Renal pelvis (tissue), 12 donors: ENCODE measurements at places on chromosomes 2 and 18. TPM values are rescaled to one million over a fixed set of nuclear protein-coding genes. Genes with fewer than 3 reads are reported as not detected.

Gene KYNU
- 6.2 TPM for polyA plus RNA-seq

Gene SMYD5
- 38.1 TPM for polyA plus RNA-seq

Gene PARD6G
- 30.7 TPM for polyA plus RNA-seq

Gene GALNT5
- 0.41 TPM for polyA plus RNA-seq

Gene CXXC1
- polyA plus RNA-seq: 91.6 TPM

Gene ANTXR1
- 70.8 TPM for polyA plus RNA-seq

Gene GPR155
- polyA plus RNA-seq: 13.2 TPM

Gene GALM
- polyA plus RNA-seq: 51.3 TPM

Gene SOX11
- 18.4 TPM for polyA plus RNA-seq

Gene TEKT4
- 0.20 TPM for polyA plus RNA-seq

- DNase-seq: no peak
Measured at GRCh38 chr2:157420771-157421323, 23.0 kb downstream of the CYTIP start.

DNA sequence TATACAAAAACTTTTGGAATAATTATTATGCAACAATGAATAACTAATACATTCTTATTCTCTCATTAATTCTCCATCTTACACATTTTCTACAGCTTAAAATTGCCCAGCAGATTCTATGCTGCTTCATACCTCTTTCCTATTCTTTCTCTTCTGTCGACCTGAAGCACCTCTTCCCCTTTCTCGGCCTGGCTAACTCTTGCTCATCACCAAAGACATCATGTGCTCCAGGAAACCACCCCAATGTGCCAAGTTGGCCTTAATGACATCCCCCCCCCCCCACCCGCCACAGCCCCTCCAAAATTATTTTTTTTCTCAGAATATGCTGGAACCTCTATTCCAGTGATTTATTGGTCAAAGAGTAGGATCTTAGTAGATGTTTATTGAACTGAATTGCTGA lies 43.6 kb downstream of the ZNF521 start:
- DNase-seq: no peak

DNA sequence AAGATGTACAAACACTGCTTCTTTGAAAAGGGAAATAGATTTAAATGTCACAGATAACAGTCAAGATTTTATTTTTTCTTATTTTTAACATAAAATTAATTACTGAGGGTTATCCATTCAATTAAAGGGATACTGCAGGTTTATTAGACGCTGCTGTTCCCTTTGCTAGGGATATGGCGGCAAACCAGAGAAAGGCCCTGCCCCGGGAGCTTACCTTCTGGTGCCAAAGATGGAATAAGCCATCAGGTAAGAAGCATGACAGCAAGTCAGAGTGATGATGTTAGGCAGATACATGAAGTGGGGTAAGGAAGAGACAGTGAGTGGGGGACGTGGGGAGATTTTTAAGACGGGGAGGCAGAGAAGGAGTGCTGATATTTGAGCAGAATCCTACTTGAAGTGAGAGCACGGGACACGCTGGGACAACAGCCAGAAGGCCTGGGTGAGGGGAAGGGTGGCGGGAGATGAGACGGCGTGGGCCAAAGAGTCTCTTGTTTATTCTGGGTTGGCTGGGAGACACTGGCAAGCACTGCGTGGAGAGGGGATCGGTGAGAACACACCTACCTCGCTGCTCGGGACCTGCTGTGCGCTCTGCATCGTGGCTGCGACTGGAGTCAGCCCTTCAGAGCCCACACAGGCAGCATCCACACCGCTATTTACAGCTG lies 250.5 kb upstream of the TMEM200C start:
- no peak for DNase-seq

DNA sequence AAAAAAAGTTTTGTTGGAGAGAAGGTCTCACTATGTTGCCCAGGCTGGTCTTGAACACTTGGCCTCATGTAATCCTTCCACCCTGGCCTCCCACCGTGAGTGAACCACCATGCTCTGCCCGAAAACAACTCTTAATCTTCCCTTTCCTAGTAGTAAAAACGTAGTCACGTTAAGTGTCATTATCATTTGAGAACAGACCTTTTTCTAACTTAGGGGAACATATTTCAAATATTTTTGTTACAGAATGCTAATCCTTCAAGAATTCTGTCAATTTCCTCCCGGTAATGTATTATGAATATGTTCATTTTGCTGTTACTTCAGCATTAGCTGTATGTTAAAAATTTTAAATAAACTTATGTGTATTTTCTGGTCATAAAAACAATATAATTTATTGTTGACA lies 49.7 kb downstream of the MTA3 start:
- no peak for DNase-seq

DNA sequence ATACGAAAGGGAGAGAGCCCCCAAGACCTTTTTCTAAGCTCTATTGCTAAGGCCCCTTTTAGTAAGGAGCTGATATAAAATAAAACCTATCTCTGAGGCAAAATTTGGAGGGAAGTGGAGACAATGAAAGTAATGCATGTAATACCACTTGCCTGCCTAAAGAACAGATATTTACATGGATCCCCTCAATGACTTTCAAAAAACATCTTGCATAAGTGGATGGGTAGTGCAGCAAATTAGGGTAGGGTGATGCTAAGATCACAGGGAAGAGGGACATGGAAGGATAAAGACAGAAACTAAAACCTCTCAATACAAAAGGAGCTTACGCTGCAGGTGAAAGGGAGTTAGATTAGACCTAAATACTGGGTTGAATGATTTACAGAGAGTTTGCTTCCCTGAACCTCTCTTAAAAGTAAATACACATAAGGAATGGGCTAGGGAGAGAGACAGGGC lies 1.1 kb downstream of the ZNF513 start:
- DNase-seq: no peak

GRCh38 chr2:144040834-144041233 lies 479.1 kb downstream of the ZEB2 start:
- DNase-seq: no peak

GRCh38 chr2:175205523-175205922 lies 24.0 kb upstream of the ATP5MC3 start:
- DNase-seq: no peak

DNA sequence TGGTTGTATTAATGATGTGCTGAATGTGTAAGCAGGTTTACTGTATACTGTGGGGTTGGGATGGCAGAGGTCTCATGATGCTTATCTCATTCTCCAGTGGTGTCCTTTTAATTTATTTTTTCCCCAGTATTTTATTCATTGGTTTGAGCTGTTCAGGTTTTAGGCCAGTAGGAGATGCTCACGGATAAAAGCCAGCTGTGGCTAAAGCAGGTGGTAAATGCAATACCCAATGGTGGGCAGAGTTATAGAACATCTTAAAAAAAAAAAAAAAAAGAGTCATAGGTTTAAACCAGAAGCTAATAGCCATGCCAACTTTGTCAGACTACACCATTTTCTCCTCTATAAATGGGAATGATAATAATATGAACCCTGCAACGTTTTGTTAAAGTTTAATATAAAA lies 57.8 kb upstream of the NEUROD1 start:
- DNase-seq: no peak

DNA sequence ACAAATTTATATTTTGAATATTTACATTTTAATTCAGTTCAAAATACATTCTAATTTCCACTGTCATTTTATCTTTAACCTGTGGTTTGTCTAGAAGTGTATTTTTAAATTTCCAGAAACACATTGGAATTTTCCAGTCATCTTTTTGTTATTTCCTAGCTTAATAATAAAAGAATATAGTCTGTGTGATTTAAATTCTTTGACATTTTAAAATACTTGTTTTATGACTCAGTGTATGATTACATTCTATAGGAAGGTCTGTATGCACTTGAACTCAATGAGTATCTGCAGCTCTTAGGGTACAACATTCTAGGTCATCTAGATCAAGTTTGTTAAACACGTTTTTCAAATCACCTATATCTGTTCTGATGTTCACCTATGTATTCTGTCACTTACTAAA lies 88.3 kb upstream of the MBOAT2 start:
- no peak for DNase-seq

GRCh38 chr2:9434489-9434888 lies 11.0 kb downstream of the CPSF3 start:
- no peak for DNase-seq

DNA sequence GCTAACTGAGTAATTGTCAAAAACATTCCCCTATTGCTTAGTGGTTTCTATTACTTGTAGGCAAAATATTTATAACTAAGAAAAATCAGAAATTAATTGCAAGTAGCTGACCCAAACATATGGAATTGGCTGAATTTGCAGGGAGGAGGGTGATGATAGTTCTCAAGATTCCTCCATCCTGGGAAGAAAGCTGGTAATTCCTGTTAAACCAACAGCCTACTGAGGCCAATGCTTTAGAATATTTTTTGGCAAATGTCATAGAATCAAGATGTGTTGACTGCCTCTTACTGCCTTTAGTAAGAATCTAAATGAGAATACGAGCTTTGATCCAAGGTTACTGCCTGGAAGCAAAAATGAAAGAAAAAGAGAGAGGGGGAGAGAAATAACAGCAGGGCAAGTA lies 120.0 kb downstream of the COL6A3 start:
- DNase-seq: no peak

GRCh38 chr2:81304154-81304830 lies 999.7 kb upstream of the LRRTM1 start:
- no peak for DNase-seq

DNA sequence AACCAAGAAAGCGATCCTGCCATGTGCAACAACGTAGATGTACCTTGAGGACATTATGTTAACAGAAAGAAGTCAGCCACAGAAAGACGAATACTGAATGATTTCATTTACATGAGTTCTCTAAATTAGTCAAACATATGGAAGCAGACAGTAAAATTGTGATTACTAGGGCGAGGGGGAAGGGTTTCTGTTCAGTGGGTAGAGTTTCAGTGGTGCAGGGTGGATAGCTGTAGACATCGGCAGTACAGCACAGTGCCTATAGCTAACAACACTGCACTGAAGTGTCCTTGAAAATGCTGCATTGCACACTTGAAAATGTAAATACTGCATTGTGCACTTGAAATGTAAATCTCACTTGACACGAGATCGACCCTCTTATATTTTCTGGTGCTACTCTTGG lies 275.3 kb downstream of the GALR1 start:
- DNase-seq: no peak

GRCh38 chr18:24395049-24395795 lies 2.4 kb downstream of the OSBPL1A start:
- no peak for DNase-seq

DNA sequence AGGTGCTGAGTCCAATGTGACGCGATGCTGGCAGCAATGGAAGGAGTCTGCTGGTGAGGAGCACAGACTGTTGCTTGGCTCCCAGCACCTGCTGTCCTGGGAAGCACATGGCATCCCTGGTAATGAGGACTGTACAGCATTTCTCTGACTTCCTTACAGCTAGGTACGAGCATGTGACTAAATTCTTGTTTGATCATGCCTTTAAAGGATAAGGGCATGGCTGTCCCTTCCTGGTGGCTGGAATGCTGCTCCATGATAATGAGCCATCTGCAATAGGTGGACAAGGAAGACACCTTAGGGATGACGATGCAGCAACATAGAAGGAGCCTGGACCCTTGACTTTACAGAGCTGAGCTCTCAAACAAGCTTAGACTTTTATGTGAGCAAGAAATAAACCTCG lies 278.0 kb upstream of the SPRED2 start:
- no peak for DNase-seq

DNA sequence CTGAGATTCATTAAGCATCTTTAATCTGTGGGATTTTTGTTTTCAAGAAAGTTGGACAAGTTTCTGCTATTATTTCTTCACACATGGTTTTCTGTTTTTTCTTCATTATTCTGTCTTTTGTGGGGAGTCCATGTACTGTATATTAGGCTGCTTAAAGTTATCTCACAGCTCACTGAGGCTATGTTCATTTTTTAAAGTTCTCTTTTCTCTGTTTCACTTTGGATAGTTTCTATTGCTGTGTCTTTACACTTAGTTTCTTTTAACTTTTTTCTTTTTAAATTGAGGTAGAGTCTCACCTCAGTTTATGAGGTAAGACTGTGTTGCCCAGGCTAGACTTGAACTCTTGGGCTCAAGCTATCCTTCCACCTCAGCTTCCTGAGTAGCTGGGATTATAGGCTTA lies 8.6 kb downstream of the OSBPL6 start:
- no peak for DNase-seq

DNA sequence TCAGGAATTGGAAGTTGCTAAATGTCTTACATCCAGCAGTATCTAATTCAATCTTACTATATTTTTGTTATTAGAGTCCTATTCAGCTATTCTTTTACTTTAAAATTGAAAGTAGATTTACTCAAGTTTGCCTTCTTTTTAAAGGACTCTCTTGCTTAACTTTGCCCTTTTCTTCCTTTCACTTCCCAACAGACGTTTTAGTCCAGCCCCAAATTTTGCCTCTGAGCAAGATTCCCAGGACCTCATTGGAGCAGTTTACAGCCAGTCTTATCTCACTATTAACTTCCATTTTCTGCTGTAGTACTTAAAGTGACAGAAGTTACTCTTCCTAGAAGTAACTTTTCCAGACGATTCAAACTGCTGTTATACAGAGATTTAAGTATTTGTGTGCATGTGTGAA lies 1.7 kb upstream of the PRKD3 start:
- no peak for DNase-seq

- DNase-seq: no peak
Measured at GRCh38 chr2:23399674-23400261, 14.8 kb downstream of the KLHL29 start.

- no peak for DNase-seq
Measured at GRCh38 chr2:99255491-99256318, at the start of gene LYG2. Gene LYG2, minus strand, starts transcription at chr2:99255666. Its CDS starts 1,406 bp downstream, at chr2:99254260.
